ENCODE measurements at places on chromosomes 3 and 15.

DNA sequence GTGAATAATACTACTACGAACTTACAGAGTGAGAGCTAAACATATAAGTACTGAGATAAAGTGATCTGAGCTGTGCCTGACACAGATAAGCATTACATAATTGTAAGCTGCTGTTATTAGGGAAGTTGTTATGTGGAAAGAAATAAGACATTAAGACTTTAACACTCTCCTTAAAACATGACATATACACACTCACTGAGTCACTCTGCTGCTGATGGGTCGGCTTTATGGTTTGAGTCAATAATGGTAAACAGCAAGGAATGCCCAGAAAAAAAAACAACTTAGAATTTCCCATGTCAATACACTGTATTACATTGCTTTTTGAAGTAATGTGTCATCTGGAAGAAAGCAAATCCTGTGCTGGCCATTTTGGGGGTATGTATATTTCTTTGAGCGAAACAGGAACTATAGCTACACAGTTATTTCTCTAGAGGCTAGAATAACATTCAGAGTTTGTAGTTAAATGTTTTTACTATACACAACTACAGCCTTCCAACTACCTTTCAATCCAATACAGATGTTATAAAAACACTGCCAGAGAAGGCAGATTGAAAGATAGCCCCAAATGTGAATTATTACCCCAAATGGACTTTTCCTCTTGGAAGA lies 22.8 kb upstream of the SPRED1 start:
- no peak for DNase-seq
- peaks cover 5% of the 10 kb centered on the region for H3K27me3 ChIP-seq
- no peak overlapping the region for H3K4me3 ChIP-seq
- no peaks in the 10 kb centered on the region for H3K36me3 ChIP-seq
- no peaks in the 10 kb centered on the region for H3K4me1 ChIP-seq

DNA sequence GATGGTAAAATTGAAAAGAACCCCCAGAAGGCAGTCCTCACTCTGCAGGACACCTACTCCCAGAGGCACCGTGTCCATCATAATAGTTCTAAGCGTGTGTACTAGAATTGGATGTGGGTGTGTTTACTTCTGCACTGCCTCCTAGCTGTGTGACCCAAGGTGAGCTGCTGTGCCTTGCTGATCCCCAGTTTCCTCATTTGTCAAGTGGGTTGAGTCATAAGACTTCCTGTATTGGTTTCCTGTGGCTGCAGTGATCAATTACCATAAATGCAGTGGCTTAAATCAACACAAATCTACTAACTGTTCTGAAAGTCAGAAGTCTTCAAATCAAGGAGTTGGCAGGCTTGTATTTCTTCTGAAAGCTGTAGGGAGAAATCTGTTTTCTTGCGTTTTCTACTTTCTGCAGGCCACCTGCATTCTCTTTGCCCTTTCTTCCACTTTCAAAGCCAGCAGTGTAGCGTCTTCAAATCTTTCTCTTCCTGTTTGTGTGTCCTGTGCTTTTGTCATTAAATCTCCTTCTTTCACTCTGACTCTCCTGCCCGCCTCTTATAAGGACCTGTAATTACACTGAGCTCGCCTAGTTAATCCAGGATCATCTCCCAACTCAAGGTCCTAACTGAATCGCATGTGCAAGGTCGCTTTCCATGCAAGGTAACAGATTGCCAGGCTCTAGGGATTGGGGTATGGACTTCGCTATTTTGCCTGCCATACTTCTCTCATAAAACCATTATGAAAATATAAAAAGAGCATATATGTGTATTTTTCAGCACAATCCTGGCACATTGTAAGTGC lies 59.0 kb downstream of the RORA start:
- no peak overlapping the region for H3K27ac ChIP-seq
- H3K27me3 ChIP-seq: peaks cover 8% of the 10 kb centered on the region
- DNase-seq: no peak
- no peaks in the 10 kb centered on the region for H3K36me3 ChIP-seq
- H3K4me3 ChIP-seq: no peak overlapping the region

- H3K4me3 ChIP-seq: no peak overlapping the region
- no peaks in the 10 kb centered on the region for H3K27me3 ChIP-seq
- peaks cover 2% of the 10 kb centered on the region for H3K4me1 ChIP-seq
These were observed 94.0 kb upstream of the SPATA12 start for GRCh38 chr3:56966509-56966908.

DNA sequence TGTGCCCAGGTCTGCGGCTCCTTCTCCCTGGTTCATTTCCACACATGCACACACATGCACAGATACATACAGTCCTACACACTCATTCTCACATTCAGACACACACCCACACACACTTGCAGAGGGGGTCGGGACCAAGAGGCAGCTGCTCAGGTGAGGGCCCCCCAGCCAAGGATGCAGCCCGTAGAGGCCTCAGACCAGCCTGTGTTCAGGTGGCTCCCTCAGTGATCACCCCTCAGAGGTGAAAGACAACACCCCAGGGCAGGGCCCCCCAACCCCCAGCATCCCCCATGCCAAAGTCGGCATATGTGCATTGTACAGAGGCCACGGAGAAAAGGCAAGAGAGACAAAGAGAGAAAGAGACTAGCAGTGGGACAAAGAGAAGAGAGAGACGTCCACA lies 5.9 kb upstream of the CORO2B start:
- H3K36me3 ChIP-seq: peaks cover 4% of the 10 kb centered on the region
- no peak overlapping the region for H3K4me3 ChIP-seq
- peaks cover 57% of the 10 kb centered on the region for H3K27me3 ChIP-seq
- peaks cover 3% of the 10 kb centered on the region for H3K4me1 ChIP-seq
- no peak for DNase-seq

DNA sequence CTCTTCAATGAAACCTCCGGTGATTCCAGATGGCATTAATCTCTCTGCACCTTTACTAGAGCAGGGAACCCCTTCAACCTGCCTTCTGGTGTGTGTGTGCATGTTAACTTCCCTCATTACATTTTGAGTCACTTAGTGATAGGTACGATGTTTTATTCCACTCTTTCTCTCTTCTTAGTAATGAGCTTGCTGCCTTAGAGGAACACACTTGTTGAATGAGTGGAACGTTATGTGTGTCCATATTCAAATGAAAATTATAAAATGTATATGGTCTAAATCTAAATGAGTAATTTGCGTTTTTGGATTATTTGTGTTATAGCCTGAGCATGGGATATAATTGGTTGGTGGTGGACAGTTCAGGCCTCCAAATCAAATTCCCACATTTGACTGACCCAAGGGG lies 12.1 kb downstream of the MAP2K5 start:
- no peaks in the 10 kb centered on the region for H3K27me3 ChIP-seq
- no peak overlapping the region for H3K27ac ChIP-seq
- H3K4me3 ChIP-seq: no peak overlapping the region
- no peak for DNase-seq
- H3K36me3 ChIP-seq: peaks cover 17% of the 10 kb centered on the region
- H3K4me1 ChIP-seq: peaks cover 8% of the 10 kb centered on the region

All from naive thymus-derived CD8-positive, alpha-beta T cell (primary cell).